Activated CD4-positive, alpha-beta T cell treated with anti-CD3 and anti-CD28 coated beads, Interleukin-2, Interleukin-6, amounts not matched to agents 100 ng/mL and 50 ng/mL, durations not matched to agents 16 hours and 8 hours (primary cell): ENCODE measurements at places on chromosomes 3 and 15.

DNA sequence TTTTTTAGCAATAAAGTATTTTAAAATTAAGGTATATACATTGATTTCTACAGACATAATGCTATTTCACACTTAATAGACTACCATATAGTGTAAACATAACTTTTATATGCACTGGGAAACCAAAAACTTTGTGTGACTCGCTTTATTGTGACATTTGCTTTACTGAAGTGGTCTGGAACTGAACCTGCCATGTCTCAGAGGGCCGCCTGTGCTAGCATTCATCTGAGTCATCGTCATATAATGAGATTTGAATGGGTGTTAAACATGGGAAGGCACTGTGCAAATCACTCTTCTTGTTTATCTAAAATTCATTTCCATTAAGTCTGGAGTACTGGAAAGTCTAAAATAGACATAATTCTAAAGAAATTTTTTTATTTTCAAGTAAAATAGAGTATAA is 12.9 kb downstream of the EIF2AK4 start:
- DNase-seq: peak; percentile 25

- peak; percentile 80 for DNase-seq
These were observed 81.7 kb downstream of the TAMM41 start for GRCh38 chr3:11764931-11765363.

GRCh38 chr3:16174389-16174788 is at the start of gene GALNT15:
Gene GALNT15, plus strand, starts transcription at chr3:16174680. Its CDS starts 472 bp downstream, at chr3:16175152.
- DNase-seq: no peak

- DNase-seq: no peak
These were observed 128.5 kb downstream of the SERPINI1 start for GRCh38 chr3:167863811-167864551.

DNA sequence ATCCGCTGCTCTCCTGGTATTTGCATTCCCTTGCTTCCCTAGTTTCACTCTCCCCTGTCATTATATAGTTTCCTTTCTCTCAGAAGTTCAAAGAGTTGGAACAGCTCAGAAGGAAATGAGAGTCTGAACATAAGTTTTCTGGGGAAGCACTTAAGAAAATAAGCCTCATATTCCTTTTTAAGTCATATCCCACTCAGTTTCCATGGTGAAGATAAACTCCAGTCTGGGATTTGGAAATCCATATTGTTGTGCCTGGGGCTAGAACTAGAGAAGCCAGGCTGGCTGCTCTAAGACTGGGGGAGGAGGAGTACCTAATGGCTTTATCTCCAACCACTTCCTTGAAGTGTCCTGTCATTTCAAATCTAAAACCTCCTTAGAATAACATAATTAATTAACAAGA is 134.2 kb upstream of the ALCAM start:
- no peak for DNase-seq

DNA sequence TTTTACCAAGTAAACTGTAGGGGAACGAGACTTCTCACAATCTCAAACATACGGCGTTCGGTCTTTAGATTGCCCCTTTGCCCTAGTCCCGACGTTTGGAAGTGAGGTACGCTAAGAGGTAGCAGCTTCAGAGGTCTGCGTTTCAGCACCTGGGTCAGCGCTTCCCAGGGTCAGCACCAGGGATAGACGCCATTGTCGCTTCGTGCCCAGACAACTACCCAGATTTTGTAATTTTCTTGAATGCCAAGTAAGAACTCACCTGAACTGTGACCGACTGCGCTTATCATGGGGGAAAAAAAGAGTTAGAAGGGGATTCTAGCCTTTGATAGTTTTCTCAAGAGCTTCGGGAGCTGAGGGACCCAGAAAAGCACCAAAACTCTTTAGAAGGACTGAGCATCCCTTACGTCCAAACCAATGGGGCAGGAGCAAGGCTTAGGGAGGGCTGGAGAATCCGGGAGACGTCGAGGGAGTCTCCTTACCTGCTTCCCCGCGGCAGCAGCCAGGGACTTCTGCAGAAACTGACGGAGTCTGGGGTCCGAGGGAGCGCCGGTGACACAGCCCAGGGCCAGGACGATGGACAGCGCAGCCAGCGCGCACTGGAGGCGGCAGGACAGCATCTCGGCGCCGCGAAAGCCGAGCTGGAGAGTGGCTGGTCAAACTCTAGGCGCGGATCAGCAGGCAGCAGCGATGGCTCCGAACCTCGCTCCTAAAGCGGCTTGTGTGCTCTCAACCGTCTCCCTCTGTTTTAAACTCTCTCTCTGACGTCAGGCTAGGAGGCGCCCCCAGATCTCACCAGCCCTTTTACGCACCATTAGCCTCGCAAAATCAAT is at the start of gene SST:
Gene SST (minus strand): TSS at position 720 of the 830 bp plus-strand sequence. CDS start 103 bp downstream, at position 617.
- DNase-seq: peak; percentile 34

DNA sequence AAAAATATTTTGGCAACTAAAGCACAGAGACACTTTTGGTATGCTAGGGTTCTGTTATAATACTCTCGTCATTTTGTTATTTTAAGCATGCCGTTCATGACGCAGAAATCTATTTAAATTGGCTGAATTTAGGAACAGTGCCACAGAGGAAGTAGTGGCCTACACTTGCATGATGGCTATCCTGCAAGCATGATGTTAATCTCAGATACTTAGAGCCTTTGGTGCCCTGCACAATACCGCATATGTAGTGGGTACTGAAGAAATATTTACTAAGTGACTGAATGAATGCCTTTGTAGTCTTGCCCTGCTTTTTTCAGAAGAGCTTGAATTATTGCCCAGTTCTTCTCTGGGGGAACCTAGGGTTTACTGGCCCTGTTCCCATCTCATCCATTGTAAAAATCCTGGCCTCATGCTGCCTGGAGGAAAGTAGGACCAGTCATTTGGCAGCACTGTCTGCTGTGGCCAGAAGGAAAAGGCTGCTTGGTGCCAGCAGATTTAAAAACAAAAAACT is 79.0 kb downstream of the SERPINI1 start:
- no peak for DNase-seq

DNA sequence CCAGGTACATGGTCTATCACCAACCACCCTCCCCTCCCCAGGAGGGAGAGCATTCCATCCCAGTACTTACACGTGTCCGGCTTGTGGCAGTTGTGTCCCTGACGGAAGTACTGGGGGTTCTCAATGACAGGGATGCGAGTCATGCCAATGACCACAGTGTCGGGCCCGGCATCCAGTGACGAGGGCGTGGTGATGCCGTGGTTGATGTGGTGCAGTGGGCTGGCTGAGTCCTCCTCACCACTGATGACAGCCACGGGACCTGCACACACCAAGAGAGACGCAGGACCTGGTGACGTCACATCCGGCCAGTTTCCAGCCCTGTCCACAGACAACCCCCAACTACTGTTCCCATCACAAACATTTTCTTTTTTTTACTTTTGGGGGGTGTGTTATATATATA is 223.8 kb downstream of the NTRK3 start:
- no peak for DNase-seq

- DNase-seq: no peak
These were observed 4.0 kb upstream of the SPSB4 start for GRCh38 chr3:141047168-141047567.

DNA sequence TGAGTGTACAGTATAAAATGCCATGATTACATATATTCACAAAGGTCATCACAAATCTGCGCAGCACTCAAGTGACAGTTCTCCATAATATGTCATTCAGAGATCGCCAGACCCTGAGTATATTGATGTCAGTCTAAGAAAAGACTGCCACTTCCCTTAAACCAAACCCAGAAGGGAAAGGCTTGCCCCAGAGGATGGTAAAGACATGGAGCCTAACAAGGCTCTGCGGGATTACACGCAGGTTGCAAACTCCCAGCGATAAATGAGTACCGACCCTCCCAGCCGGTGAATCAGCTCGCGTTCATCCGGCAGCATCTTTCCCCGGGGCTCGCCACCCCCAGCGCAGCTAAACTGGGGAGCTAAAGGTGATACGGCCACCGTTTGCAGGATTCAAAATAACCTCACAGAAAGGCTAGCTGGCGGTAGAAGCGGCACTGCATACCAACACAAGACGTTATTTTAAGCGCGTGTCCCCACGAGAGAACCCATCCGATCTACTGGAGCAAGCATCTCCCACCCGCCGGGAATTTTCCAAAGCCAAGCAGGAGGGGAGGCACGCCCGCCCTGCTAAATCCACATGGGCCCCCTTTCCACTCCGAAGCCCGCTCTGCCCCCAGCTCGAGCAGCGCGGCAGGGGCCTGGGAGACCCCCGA is 643 bp downstream of the MYO5A start:
- peak; percentile 49 for DNase-seq

- no peak for DNase-seq
These were observed 205.6 kb downstream of the CADM2 start for GRCh38 chr3:85164436-85164835.

- DNase-seq: no peak
These were observed 660.8 kb upstream of the UBE2E2 start for GRCh38 chr3:22542311-22542710.

GRCh38 chr3:104952146-104952972 is 414.4 kb upstream of the ALCAM start:
- no peak for DNase-seq

DNA sequence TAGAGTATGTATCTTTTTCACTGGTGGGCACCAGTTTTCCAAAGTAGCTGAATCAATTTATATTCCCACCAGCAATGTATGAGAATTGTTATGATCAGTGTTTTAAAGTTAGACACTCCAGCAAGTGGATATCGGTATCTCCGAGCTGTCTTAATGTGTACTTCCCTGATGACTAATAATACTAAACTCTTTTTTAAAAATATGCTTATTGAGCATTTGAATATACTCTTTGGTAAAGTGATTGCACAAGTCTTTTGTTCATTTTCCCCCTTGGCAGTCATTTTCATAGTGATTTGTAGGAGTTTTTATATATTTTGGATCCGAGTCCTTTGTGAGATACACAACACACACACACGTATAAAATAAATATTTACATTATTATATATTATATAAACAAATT is 12.5 kb upstream of the FEM1B start:
- no peak for DNase-seq

- DNase-seq: no peak
These were observed 38.6 kb downstream of the HACD2 start for GRCh38 chr3:123546133-123546755.
